ENCODE measurements at places on chromosomes 16 and 17.

DNA sequence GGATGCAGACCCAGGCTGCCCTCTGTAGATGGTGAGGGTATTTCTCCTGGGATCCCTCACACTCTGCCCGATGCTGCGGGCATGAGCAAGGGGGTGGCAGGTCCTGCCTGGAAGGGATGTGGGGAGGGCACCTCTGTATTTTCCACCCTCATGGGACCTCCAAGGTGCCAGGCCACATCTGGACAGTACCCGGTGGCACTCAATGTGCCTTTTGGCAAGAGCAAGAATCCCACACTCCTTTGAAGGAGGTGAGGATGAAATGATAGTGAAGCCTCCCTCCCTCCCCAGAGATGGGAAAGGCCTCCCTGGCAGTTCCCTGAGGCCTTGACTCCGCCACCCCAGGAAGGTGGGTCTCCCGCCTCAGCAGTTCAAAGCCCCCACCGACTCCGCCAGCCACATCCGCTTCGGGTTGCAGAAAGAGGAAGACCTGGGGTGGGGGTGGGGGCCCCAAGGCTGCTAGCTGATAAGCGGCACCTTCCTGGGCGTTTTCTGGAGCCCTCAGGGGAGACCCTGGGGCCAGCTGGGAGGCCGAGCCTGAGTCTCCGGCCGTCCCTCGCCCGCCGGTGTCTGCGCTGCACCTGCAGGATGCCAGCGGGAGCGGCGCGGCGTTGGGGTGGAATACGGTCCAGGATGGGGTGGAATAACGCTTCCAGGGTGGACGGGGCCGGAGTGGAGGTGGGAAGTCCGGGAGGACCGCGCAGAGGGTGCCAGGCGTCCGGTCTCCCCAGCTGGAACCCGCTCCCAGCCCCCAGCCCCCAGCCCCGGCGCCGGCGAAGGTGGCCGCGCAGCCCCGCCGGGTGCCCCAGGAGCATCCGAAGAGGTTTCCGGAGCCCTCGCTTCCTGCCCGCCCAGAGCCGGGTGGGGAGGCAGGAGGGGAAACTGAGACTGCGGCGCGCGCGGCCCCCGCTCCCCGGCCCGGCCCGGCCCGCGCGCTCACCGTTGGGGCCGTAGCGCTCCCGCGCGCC lies 718 bp downstream of the ATP2A3 start:
- no peak for DNase-seq

DNA sequence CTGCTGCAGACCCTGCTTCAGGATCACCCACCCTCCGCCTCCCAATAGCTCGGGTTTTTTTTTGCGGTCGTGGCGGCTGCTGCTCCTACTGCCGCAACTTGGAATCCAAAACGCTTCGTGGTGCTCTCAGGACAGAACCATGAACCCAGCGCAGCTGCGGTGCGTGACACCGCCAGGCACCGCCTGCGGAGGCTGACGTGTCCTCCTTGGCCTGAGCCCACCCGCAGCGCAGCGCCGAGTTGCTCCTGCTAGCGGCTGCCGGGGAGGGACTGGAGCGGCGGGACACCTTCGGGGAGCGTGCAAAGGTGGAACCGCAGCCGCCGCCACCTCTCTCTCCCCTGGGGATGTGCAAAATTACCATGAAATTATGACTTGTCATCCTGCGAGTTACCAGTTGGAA lies 1893.0 kb downstream of the TP53TG3F start:
- no peak for DNase-seq

DNA sequence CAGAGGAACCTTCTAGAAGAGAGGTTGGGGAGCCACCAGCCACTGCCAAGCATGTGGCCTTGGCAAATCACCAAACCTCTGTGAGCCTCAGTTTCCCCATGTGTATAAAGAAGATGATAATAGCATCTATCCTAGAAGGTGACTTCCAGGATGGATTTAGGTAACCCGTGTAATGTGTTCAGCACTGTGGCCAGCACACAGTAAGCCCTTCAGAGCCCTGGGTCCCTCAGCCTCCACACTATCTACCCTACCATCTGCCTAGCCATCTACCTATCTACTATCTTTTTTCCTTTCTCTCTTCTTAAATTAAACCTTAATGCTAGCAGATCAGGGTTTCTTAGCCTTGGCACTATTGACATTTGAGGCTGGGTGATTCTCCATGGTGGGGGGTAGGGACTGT lies 33.0 kb downstream of the TEKT5 start:
- no peak for DNase-seq

- DNase-seq: no peak
Observed at GRCh38 chr16:75566758-75567255, 628 bp downstream of the GABARAPL2 start.

GRCh38 chr16:64304396-64304795 lies 817.5 kb downstream of the CDH11 start:
- no peak for DNase-seq

- no peak for DNase-seq
Observed at GRCh38 chr16:10031473-10031872, 150.8 kb downstream of the GRIN2A start.

DNA sequence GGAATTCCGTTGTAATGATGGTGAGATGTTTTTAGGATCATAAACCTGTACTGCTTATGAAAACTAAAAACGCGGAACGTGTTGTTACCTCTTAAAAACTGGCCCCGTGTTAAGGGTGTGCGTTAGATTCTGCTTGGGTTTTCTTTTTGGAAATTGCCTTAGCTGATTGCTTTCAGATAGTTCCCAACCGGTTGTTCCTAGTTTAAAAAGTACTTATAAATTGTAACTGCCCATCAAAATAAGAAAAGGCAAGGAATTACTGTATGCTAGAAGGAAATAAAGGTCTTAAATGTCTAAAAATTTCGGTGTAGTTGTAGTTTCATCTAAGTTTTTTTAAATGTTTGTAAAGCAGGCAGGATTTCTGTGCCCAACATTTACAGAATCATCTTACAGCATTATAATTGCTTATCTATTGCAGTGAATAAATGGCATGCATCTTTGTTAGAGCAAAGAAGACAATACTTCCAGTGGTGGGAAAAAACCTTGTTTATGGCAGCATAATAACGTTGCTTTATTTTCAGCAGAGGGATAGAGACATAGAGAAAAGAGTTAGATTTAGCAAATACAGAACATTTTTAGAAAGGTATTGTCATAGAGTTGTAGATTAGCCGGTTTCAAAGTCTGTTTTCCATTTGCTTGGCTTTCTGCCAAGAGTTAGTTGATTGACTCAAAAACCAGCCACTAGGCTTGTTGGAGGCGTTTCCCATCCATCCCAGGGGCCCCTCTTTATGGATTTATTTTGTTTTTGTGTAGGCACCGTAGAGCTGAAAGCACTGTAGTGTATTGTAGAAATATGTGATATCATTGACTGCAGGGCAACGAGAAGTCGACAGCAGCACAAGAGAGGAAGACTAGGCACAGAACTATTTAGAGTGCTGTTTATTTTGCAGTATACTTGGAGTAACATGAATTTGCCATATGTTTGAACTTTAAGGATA lies 1.7 kb downstream of the PPM1D start:
- no peak for DNase-seq

- DNase-seq: no peak
Observed at GRCh38 chr17:17748179-17748578, 66.9 kb downstream of the RAI1 start.

DNA sequence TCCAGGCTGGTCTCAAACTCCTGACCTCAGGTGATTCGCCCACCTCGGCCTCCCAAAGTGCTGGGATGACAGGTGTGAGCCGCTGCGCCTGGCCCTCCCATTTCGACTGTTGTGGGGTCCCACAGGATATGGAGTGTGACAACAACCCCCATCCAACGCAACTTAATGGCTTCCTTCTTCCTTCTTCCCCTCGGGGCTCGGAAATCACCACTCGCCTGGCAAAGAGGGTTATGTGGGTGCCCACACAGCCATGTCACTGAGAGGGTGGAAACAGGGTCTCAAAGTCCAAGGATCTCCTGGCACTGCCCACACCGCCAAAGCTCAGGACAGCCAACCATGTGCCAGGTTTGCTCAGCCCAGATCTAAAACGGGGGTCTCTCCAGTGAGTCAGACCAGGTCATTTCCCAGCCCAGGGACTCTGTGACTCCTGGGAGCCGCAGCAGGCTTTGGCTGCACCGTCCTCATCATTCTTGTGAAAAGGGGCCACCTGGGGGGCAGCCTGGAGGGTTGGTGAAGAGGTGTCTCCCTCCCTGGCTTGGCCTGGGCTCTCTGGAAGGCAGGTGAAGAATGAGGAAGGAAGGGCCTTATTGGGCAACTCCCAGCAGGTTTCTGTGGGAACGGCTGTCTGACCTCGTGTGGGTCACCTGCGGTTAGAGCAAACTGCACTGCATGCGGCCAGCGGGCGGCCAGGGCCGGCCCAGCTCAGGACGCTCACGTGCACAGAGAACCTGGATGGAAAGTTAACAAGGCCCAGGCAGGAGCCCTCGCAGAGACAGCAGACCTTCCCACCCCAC lies 25.3 kb upstream of the LITAF start:
- DNase-seq: no peak

- no peak for DNase-seq
Observed at GRCh38 chr16:31467858-31468257, 4.1 kb upstream of the TGFB1I1 start.

- DNase-seq: no peak
Observed at GRCh38 chr17:74637265-74637664, 13.7 kb upstream of the CD300E start.

- no peak for DNase-seq
Observed at GRCh38 chr16:78461496-78462287, 362.2 kb downstream of the WWOX start.

DNA sequence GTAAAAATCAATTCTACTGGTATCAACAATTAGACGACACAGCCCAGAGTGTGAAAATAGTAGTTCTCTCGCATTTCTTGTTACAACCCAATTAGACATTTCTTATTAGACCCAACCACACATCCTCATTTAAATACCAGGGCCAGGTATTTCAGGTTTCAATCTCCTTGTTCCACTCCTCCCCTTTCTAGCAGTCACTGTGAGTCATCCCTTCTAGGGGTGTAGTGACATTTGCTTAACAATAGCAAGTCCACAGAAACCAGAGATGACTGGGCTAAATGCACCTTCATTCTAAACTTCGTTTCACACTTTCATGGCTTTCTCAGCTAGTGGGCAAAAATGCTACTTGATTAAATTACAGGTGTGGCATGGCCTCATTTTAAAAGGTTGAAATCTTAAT lies 116.9 kb upstream of the CACNG3 start:
- DNase-seq: no peak

GRCh38 chr17:49717371-49717861 lies 9.7 kb upstream of the SLC35B1 start:
- DNase-seq: no peak

GRCh38 chr16:58306327-58306726 lies 11.5 kb upstream of the PRSS54 start:
- DNase-seq: no peak

Data from anterior cingulate cortex (tissue), 58 donors.